Vagina (tissue), 2 donors: ENCODE measurements at places on chromosomes 4 and X.
A peak's percentile ranks its signal among the peaks of the same experiment; 100 is the strongest.

DNA sequence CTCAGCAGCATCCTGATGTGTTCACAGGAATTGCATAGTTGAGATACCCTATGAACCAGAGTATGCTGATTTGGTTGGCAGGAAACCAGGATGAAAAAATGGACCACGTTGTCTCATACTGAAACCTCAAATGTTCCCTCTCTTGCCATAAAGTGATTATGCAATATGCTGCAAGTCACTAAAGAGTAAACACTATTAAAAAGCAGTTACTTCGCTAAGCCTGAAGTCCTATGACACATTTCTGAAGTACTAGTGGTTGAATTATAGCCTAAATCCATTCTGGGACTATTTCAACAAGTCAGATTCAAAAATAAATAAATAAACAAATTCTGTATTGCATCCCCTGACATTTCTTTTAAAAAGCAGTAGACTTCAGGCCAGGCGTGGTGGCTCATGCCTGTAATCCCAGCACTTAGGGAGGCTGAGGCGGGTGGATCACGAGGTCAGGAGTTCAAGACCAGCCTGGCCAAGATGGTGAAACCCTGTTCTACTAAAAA lies 106.0 kb upstream of the NAP1L5 start:
- DNase-seq: no peak

DNA sequence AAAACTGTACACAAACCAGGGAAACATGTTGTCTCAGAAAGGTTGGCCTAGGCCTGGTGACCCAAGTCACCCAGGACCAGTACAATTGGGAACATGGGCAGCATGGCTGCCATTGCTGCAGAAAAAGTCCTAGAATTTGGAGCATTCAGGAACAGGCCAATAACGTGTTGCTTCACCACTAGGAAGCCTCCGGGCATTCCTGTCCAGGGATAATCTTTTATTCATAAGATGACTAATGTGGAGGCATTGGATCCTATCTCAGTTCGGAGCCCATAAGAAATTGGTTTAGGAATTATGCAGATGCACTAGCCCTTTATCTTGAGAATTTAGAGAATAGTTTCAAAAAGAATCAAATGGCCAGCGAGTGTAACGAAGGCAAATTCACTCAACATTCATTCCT lies 242.8 kb upstream of the NDST4 start:
- no peak for DNase-seq

- no peak for DNase-seq
These were observed 25.8 kb upstream of the RPL39 start for GRCh38 chrX:119817130-119817690.

- DNase-seq: no peak
These were observed 545.6 kb downstream of the TRAM1L1 start for GRCh38 chr4:116539744-116540143.

GRCh38 chr4:90318193-90318592 lies 191.0 kb downstream of the CCSER1 start:
- no peak for DNase-seq

DNA sequence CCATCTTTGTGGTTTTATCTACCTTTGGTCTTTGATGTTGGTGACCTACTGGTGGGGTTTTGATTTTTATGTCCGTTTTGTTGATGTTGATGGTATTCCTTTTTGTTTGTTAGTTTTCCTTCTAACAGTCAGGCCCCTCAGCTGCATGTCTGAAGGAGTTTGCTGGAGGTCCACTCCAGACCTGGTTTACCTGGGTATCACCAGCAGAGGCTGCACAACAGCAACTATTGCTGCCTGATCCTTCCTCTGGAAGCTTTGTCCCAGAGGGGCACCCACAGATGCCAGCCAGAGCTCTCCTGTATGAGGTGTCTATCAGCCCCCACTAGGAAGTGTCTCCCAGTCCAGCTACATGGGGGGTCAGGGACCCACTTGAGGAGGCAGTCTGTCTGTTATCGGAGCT lies 199.3 kb upstream of the WDFY3 start:
- no peak for DNase-seq

DNA sequence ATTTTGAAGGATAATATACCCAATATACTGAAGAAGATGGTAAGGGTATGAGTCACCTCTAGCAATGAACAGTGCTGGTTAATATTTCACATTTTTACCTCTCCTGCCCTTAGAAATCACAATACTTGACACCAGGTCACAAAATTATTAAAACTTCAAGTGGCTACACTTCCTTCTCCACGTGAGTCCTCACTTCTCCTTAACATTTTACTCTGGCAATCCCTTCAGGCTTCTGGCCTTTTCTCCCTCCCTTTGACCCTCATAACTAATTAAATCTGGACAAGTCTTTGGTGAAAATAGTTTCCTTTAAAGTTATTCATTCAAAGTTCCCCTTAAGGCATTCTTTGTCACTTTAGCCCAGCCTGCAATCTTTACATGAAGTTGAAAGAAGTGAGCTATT lies 190.4 kb downstream of the UNC5C start:
- DNase-seq: no peak

- DNase-seq: no peak
These were observed 1522.8 kb upstream of the PABPC4L start for GRCh38 chr4:135724421-135724820.

DNA sequence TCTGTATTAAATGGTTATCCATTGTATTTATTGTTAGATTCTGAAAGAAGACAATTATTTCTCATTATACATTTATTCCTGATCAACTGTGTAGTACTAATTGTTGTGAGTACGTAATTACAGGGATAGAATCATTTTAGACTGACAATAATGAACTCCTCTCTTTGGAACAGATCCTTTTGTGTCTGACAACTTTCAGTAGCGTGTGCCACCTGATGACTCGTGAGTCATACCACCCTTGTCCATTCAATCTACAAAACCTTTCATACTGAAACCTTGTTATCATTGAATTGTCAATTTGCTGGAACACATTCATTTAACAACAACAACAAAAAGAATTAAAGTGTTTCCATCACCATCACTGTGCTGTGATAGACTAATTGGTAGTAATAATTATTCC lies 602.7 kb upstream of the PCDH7 start:
- DNase-seq: no peak

GRCh38 chr4:95957759-95958158 lies 117.9 kb downstream of the PDHA2 start:
- DNase-seq: no peak

- no peak for DNase-seq
These were observed 2.4 kb downstream of the C4orf46 start for GRCh38 chr4:158669310-158669709.

GRCh38 chr4:68655764-68656444 lies 14.5 kb downstream of the UGT2B15 start:
- no peak for DNase-seq

DNA sequence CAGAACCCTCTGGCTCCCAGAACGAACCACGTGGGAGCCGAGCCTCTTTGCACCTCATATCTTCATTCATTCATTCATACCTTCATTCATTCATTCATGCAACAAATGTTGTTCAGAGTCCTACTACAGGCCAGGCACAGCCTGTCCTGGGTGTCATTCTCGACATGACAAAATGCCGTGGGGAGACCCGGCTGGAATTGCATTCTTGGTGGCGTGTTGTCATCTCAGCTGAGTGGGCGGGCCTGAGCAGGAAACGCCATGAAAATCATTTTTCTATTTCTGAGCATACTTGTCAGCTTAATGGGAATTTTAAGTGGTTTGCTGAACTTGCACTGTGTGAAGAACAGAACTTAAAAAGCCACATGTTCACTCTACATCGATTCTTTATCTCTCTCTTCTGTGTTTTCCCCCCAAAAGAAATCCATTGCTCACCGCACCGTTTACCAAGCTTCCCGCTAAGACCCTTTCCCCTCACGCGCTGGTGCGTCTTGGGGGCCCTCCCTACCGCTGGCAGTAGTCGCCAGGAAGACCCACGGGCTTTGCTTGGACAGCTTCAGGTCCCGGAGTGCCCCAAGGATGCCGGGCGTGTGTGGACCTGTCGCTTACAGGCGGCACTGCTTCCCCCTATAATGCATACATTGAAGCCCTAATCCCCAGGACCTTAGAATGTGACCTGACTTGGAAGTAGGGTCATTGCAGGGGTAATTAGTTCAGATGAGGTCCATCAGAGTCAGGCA lies 41.6 kb upstream of the HMX1 start:
- peak; percentile 69 for DNase-seq

DNA sequence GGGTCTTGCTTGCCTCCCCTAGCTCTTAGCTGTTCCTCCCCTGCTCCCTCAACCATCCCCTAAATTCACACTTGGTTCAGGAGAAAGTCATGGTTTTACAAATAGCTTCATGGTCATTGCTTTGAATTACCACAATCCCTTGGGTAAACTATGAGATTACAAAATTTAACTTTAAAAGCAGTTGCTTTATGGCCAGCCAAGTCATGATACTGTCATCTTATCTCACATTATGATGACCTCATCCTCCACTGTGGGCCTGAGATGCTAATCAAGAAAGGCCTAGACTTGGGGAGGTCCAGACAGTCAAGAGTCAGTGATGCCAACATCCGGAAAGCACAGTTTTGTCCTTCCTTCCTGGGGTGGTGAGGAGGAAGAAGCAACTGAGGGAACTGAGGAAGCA lies 10.5 kb upstream of the FGF16 start:
- DNase-seq: no peak

DNA sequence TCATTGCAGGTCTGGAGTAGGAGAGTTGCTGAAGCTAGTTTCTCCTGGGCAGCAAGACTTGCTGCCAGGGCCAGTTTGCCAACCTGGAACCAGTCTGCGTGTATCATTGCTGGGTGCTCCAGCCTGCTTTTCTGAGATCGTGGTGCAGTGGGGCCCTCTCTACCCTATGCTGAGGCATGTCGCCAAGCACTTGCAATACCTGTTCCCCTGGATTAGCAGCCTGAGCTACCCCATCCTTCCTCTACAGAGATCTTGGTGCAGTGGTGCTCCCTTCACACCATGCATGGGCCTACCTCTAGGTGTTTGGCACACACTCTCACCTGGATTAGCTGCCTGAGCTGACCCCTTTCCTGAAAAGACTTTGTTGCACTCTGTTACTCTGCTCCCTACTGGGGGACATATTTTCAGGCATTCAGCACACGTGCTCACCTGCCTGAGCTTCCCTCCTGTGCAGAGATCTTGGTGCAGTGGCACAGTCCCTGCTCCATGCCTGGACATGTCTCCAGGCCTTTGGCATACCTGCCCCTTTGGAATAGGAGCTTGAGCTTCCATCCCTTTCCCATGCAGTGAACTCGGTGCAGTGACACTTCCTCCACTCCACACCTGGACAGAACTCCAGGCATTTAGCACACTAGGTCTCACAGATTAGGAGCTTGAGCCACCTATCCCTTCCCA lies 133.7 kb upstream of the CXCL13 start:
- DNase-seq: no peak

DNA sequence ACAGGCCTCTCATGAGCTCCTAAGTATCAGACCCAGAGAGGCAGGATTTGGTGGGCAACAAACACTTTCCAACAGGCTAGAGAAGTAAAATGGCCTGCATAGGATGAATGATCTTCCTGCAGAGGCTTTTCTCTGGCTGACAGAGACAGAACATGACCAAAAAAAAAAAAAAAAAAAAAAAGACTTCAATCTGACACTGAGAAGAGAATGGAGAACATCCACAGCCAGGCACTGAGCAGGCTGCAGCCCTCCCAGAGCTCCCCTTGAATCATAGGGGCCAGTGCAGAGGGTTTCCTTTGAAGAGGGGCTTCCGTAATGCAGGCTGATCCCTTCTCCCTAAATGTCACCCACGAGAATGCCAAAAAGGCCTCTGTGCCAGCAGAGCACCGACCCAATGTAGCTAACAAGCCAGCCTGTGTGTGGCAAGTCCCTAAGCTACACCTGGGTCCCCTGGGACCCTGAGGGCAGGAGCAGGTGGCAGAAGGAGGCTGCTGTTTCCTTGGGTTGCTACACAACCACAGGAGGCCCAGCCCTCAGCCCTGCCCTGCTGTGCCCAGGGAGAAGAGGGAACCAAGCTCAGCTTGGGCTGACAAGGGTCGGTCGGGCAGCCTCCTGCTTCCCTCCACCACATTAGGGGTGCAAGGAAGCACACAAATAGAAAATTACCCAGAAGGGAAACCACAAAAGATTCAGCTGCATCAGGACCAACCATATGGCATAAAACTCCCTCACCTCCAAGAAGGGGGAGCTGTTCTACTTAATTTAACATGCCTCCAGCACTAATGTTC lies 55.6 kb downstream of the MAP7D2 start:
- no peak for DNase-seq

DNA sequence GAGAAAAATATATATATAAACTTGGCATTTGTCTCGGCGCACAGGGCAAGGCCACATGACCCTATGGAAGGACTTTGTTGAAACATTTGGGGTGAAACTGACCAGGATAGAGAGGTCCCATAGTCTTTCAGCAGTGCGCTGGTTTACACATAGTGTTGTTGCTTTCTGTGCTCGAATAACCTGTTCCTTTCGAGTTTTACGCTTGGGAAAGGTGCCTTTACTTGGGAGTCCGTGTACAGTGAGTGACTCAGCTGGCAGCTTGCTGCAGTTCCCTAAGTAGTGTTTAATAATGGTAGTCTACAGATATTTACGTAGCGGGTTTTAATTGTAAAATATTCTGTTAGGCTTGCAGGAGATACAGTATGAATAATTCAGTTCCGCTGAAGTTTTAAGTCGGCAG lies 578 bp downstream of the APOOL start:
- no peak for DNase-seq

- DNase-seq: no peak
These were observed 90.7 kb upstream of the PDHA2 start for GRCh38 chr4:95749204-95749603.

DNA sequence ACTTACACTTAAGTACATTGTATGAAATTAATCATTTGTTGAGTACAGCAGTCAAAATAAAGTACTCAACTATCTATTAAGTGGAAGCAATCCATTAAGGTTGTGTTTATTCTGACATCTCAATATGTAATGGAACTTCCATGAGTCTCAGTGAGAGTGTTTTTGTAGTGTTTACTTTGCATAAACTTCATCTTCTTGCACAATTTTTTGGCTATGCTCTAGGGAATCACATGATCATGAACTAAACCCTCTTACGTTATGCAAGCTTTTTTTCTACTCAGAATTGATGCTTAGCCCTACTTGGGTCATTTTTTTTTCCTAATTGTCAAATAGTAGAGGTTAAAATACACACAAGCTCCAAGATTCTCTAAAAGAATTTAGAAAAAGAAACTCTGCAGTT lies 21.1 kb upstream of the PIGA start:
- no peak for DNase-seq
